Activated T-helper 9 cell treated with anti-CD3 and anti-CD28 coated beads, Interleukin-2, amount 50 U/mL, for 16 hours (primary cell): ENCODE measurements at places on chromosomes 5 and 9.

DNA sequence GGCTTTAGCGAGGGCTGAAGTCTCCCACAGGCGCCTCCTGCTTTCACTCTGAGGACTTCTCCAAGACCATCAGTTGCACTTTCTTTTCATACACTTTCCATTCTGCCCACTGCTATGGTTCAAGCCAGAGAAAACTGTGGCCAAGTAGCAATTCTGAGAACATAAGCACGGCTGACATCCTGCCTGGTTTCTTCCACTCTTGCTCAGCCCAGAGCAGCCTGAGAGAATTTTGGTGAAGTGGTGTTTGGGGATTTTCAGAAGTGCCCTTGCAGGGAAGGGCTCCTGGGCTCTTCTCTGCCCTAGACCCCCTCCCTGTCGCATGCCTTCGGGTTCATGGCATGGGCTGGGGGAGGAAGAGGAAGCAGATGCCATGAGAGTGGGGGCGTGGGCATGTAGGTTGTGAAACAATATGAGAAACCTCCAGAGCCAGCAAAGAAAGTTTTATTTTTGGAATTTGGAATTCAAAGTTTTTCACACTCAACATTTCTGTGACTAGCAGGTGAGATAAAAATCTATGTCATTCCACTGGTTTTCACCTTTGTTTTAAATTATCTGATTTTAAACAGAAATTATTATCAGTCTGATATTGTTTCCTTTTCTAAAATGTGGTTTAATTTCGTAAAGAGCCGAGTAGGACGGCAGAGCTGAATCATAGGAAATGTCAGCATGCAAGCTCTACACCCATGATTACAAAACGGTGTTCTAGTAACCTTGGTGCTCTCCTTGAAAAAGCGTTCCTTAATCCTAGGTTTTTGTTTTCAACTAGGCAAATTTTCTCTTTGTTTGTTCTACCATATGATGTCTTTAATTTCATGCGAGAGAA, 27.8 kb upstream of the TNFSF8 start:
- DNase-seq = peak; percentile 17

DNA sequence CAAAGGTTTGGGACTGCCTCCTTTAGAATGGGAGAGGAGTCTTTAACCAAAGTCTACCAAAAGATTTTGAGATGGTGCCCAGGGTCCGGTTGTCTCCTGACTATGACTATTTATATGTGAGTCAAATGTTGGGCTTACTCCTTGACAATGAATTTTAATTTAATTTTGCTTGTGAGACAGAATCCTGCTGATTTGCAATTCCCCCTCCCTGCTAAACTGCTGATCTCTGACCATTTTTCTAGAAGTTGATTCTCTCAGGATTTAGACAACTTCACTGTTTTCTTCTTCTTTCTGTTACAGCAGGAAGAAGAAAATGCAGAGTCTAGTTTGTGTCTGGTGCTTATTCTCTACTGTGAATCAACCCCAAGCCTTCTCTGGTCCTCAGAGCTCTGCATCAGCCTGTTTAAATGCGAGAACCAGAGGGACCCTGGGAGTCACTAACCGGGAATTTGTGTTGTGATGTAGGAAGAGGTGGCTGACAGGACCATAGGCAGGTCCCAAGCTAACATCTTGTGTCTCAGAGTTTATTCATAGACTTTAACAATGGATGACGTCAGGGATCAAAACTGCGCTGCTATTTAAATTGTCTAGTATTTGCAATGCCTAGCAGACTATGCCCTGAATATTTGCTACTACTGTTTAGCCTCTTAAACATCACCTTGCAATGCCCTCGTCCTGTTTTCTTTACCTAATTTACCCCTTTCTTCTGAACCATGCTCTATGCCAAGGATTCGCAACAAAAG, 124.0 kb upstream of the TAF11L2 start:
- DNase-seq = no peak

GRCh38 chr5:80172067-80172695, 83.7 kb downstream of the SERINC5 start:
- DNase-seq = no peak

DNA sequence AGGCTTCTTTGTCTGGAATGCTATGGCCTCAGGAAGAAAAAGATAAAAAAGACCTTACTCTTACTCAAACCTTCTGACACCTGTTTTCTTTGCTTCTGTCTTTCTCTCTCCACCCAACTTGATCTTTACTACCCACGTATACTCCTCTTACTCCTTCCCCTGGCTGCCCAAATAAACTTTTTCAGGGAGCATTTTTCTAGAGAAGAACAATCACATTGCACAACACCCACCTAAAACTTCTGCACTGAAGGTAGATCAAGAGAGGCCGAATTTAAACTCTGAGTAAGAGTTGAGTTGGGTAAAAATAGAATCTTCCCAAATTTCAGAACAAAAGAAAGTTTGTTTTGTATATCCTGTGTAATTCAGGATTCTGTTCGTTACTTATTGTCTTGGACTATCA, 3.9 kb downstream of the TEX48 start:
- DNase-seq = no peak

- DNase-seq = no peak
Measured at GRCh38 chr9:72537671-72538070, 16.3 kb downstream of the TMC1 start.

DNA sequence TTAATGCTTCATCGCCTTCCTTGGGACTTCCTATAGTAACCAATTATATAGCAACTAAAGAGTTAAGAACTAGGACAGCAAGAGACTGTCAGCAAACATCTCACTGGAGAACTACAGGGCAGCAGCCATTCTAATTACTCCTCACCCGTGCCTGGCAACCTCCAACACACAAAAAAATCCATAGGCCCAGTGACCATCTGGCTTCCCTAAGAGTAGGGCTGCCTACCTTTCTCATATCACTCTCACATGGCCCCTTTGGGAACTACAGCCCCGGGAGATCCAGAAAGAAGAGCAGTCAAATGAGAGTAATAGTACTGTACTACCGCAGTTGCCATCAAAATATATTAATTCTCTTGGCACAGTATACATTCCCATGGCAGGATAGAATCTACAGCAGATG, 5.7 kb downstream of the DCAF10 start:
- DNase-seq = no peak
